NCI-H345 (cell line): ENCODE measurements at places on chromosomes 5 and 9.
A peak's percentile ranks its signal among the peaks of the same experiment; 100 is the strongest.

- DNase-seq: no peak
These were observed 905.6 kb upstream of the CDH6 start for GRCh38 chr5:30287890-30288289.

DNA sequence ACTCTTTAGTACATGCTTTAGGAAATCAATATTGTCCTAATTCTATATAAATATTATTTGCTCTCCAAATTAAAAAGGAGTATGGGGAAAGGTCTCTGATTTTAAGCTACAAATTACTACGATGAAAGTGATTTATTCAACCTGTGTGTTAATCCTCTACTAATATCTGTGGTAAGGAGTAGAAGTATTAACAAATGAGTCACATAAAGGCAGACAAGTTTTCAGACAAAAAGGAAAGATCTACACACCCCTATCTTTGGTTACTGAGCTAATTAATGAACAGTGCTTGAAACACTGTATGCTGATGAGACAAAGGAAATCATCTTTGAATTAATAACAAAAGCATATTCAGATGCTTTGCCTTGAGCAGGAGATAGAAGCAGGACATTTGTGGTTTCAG, 15.9 kb downstream of the LOX start:
- no peak for DNase-seq

- no peak for DNase-seq
These were observed 34.5 kb downstream of the TRIO start for GRCh38 chr5:14177634-14178033.

- no peak for DNase-seq
These were observed 22.1 kb downstream of the GABRP start for GRCh38 chr5:170805666-170806065.

DNA sequence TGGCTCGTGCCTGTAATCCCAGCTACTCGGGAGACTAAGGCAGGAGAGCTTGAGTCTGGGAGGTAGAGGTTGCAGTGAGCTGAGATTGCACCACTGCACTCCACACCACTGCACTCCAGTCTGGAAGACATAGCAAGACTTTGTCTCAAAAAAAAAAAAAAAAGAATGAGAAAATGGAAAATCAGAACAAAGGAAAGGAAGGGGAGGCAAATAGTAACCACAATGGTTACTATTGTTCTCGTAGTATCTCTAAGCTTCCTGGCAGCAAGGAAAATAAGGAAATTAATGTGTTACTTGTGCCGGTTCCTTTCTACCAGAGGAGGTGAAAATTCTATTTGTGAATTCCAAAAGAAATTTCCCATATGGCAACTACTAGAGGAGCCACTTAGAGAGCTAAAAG, 48.5 kb upstream of the BNC2 start:
- no peak for DNase-seq

DNA sequence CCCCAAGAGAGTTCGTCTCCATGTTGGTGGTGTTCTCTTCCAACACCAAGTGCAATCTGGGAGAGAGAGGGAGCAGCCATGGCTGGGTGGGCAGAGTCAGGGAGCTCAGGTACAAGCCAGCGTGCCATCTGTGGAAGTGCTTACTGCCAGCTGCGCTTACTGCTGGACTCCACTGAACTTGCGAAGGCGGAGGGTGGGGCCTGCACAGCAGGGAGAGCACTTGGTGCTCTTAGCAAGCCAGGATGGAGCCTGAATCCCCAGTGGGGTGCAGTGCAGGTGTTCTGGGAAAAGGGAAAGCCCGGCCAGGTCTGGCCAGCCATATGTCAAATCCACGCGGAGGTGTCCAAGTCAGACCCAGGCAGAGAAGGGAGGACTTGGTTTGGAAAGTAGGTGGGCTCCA, 142.0 kb downstream of the FANCC start:
- DNase-seq: peak; percentile 77

GRCh38 chr9:76756268-76756640, 8.0 kb upstream of the PCA3 start:
- DNase-seq: peak; percentile 80

GRCh38 chr9:16809912-16810610, 60.4 kb downstream of the BNC2 start:
- DNase-seq: peak; percentile 80

DNA sequence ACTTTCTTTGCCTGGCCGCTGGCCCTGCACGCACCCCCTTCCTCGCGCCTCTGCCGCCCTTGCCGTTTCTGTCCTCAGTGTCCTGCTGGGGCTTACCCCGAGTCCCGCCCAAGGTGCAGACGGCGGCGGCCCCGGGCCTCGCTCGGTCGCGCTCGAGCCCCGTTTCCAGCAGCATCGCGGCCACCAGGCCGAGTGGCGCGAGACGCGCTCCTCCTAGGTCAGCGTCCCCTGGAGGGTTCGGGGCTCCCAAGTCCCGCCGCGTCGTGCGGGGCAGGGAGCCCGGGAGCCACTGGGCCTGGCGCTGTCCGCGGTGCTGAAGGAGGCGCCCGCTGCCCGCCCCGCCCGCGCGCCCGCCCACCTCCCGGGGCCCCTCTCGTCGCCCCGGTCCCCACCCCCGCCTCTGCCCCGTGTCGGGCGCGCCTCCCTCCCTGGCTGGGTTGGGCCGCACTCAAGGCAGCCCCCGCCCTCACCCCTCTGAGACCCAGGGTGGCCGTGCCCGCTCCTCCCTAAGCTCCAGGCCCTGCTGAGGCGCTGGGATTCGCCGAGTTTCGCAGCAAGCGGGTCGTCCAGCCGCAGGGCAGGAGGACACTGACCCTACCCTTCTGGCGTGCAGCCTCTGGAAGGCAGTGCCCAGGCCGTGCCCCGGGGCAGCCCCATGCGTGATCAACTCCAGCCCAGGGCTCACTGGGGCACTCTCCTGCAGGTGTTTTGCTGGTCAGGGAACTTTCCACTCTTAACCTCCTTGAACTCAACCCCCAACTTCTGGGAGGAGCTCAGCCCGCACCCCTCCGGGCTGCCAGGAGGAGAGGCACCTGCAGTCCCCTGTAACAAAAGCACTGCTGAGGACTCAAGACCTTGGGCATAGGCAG, at the start of gene LHX3:
TSS of gene LHX3 (minus strand) at position 291 of the 869 bp plus-strand sequence. CDS start at position 175, 116 bp downstream.
- no peak for DNase-seq

- DNase-seq: no peak
These were observed 36.0 kb downstream of the PRDM6 start for GRCh38 chr5:123124859-123125595.

DNA sequence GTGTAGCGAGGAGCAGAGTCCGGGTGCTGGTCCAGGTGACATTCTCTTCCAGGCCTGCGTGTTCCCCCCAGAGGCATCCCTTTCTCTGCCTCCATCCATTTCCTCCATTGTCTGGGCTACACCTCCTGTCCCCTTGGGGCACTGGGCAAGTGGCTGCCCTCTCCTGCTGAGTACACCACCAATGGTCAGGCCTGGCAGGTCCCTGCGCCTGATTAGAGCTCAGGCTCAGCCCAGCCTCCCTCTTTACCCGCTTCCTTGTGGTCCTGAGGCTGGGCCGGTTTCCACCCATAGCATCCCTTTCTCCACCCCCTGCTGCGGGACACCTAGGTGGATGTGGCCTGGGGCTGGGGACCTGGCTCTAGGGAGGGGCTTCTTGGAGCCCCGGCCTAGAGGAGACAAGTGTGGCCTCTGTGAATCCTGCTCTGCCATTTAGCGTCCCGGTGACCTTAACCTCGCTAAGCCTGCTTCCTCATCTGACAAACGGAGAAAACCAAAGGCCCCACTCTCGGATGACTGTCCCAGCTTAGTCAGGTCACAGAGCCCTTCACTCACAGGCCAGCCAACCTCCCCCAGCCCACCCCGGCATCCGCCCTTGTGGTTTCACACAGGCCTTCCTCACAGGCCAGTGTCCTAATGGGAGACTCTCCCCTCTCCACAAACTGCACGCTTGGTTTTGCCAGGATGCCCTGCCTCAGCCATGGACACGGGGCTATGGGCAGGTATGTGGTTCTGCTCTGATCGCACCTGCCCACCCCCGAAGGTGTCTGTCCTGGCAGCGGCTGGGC, 12.9 kb downstream of the DOLPP1 start:
- DNase-seq: no peak

- no peak for DNase-seq
These were observed 4.2 kb downstream of the SLC1A3 start for GRCh38 chr5:36610621-36611020.

DNA sequence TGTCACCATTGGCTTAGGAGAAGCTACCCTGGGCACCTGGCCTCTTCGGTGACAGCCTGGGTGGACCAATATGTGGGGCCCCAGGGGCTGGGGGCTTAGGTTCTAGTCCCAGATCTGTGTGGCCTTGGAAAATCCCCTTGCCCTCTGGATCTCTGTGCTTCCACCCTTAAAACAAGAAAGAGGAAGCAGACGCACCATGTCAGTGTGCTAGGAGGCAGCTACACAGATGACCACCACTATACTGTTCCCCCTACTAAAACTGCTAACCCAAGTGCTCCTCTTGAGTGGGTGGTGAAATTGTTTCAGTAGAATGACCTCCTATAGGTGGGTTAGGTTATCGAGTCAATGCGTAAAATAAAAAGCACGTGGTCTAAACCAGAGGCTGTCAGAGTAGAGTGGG, 31.0 kb downstream of the AFAP1L1 start:
- DNase-seq: no peak

- DNase-seq: no peak
These were observed 226.0 kb downstream of the GAS1 start for GRCh38 chr9:86721226-86721781.

GRCh38 chr5:5403741-5404140, 18.7 kb upstream of the ICE1 start:
- no peak for DNase-seq

DNA sequence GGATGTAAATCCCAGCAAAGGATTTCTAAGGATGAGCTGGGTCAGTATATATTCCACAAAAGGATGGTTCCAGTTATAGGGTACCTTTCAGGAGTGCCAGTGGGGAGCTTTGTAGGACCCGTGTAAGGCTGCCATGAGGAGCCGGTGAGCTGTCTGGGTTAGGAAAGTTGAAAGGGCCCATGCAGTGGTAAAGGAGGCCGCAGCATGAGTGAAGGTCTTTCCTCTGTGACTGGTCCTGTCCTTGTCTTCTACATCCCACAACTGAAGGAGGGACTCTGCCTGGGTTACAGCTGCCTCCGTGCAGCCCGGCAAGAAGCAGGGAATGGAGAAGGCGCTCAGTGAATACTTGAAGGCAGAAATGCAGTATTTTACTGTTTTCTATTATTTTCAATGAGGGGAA, 58.9 kb downstream of the HSPA4 start:
- DNase-seq: no peak

- DNase-seq: no peak
These were observed 55.9 kb downstream of the ARHGAP26 start for GRCh38 chr5:142826093-142826492.

- no peak for DNase-seq
These were observed 5.4 kb upstream of the GBGT1 start for GRCh38 chr9:133169102-133169501.

DNA sequence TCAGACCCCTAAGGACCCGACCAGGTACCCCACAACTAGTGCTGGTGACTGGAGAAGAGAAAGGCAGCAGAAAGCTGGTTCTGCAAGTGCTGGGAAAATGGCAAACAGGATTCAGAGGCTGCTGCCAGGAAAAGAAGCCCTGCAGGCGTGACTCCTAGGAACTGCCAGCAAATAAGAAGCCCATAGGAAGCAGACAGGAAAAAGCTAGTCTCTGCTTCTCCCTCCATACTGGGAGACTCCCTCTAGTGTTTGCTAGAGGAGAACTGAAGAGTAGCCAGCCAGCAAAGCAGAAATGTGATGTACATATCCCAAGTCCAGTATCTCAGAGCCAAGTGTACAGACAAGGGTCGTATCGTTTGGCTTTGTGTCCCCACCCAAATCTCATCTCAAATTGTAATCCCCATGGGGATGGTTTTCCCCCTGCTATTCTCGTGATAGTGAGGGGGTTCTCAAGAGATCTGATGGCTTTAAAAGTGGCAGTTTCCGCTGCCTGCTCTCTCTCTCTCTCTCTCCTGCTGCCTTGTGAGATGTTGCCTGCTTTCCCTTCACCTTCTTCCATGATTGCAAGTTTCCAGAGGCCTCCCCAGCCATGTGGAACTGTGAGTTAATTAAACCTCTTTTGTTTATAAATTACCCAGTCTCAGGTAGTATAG, 38.1 kb upstream of the TUSC1 start:
- no peak for DNase-seq

DNA sequence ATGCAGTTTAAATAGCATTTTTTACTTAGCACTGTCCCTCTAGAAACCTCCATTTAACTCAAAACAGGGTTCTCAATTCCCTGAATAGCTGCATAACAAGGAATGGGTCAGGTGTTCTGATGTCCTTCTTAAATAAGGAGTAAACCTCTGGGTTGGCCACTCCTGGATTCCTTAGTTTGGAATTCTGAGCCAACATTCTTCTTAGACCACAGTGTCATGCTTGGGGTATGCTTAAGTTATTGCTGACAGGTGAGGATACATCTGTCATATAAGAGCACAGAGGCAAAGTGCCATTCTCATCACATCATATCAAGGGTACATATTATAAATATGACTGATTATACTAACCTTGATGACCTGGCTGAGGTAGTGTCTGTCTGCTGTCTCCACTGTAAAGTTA, 179.9 kb upstream of the SEMA6A start:
- no peak for DNase-seq

- no peak for DNase-seq
These were observed 2.4 kb upstream of the CDO1 start for GRCh38 chr5:115818821-115819220.

GRCh38 chr5:6708814-6709213, 4.4 kb upstream of the TENT4A start:
- DNase-seq: no peak

DNA sequence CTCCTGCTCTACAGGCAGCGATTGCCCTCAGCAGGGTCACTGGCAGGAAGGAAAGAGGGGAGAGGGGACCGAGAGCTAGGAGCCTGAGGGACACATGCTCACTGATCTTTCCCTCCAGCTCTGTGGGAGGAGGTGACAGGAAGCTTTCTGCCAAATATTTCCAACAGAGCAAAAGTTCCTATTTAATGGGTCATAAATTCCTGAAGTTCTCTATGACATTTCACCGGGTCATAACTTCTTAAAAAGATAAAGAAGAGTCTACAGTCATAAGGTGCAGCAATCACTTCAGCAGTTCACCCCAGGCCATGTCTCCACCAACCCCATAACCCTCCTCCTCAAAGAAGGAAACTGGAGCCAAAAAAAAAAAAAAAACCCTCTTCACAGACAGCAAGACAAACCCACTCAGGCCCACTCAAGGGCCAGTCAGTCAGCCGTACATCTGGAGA, 481.1 kb downstream of the NR2F1-AS1 start:
- no peak for DNase-seq

GRCh38 chr9:27535701-27536118, 6.1 kb upstream of the MOB3B start:
- peak; percentile 48 for DNase-seq

DNA sequence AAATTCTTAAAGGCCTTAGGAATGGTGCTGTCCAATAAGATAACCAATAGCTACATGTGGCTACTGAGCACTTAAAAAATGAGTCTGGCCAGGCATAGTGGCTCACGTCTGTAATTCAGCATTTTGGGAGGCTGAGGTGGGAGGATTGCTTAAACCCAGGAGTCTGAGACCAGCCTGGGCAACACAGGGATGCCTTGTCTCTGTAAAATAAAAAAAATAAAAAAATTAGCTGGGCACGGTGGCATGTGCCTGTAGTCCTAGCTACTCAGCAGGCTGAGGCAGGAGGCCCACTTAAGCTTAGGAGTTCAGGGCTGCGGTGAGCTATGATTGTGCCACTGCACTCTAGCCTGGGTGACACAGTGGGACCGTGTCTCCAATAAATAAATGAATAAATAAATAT, 1.3 kb upstream of the SLC22A5 start:
- DNase-seq: no peak

GRCh38 chr5:103224118-103224893, 34.3 kb upstream of the MACIR start:
- peak; percentile 44 for DNase-seq
